ENCODE measurements at places on chromosomes 3 and 15. TPM values are rescaled to one million over a fixed set of nuclear protein-coding genes. Genes with fewer than 3 reads are reported as not detected.

Gene INTS14
- total RNA-seq: 40.2 TPM

- DNase-seq: no peak
Measured at GRCh38 chr3:66661628-66662027, 160.8 kb upstream of the LRIG1 start.

GRCh38 chr3:9422712-9423424 lies 25.5 kb downstream of the SETD5 start:
- DNase-seq: peak; percentile 93

DNA sequence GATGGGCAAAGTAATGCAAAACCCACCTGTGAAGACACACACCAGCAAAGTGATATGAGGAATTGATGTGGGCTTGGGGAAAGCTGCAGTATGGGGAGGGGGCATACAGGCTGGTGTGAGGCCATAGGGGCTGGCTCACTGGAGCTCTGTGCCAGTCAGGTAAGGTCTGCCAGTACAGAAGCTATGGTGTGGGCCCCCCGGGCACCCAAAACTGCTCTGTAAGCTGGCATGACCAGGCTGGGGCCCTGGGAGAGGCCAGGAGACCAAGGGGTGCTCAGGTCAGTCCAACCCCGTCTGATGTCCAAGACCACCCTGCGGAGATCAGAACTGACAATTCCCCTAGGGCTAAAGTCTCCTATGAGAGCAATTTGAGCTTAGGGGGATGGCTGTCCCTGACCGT lies 163.1 kb downstream of the KCNMB2 start:
- DNase-seq: no peak

- no peak for DNase-seq
Measured at GRCh38 chr3:158896729-158897128, 94.9 kb downstream of the MFSD1 start.

Gene NECTIN3
- total RNA-seq: 36.0 TPM

Gene WDR93
- total RNA-seq: not detected

DNA sequence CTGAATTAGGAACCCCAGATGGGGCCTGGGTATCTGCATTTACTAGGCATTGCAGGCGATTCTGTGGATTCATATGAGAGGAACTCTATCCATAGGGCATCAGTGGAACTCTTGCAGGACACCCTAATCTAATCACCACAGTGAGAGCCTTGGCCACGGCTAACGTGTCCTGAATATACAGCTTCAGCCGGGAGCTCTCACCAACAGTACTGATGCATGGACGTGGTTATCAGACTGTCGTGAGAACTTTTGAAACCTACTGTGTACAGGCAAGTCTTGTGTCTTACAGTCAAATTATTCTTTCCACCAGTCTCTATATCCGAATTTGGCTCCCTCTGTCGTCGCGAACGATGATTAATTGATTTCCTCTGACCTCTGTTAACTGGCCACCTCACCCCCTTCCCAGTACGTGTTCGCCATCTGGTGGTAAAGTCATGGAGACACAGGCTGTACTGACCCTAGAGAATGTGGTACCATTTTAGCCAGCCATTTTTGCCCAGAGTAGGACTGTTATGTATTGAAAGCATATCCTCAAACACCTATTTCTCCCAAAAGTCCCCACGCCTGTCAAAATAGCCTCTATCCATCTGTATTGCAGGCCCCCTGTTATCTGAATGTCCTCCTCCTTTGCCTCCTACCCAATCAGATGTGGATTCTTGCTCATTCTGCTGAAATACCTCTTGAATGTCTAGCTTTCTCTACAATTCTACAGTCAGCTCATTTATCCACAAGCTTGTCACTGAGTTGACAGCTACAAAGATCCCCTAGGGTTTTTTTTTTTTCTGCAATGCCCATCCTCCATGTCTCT lies 39.7 kb downstream of the GLDN start:
- DNase-seq: no peak

DNA sequence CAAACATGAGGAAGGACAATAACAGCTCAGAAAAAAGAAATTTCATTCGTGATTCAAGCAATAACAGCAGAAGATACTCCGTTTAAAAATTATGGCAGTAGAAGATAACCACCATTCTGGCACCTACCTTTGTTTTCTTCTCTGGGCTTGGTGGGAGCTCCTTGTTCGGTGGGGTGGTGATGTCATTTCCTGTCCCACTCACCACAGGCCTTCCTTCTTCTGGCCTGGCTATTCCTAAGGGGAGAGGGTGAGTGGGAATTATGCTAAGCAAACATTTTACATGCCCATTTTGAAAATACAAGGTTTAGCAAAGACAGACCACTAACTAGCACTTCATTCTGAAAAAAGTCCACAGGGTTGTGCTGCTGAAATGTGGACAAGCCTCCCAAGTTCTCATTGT lies 74.4 kb downstream of the DHX30 start:
- no peak for DNase-seq

DNA sequence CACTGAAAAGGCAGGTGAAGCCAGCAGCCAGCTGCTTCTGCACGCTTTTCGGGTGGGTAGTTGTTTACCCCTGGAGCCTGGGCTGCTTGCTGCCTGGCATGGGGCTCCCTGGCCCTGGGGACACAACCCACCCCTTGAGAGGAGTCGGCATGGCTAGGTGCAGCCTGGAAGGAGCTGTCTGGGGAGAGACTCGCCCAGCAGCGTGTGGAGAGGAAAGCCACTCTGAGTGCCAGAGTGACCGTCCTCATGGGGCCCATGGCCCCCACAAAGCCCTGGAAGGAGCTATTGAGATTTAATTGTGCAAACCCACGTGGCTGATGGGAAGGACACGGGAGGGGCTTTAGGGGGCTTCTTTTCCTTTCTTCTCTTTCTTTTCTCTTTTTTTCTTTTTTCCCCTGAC lies 137.5 kb downstream of the OPA1 start:
- DNase-seq: no peak

DNA sequence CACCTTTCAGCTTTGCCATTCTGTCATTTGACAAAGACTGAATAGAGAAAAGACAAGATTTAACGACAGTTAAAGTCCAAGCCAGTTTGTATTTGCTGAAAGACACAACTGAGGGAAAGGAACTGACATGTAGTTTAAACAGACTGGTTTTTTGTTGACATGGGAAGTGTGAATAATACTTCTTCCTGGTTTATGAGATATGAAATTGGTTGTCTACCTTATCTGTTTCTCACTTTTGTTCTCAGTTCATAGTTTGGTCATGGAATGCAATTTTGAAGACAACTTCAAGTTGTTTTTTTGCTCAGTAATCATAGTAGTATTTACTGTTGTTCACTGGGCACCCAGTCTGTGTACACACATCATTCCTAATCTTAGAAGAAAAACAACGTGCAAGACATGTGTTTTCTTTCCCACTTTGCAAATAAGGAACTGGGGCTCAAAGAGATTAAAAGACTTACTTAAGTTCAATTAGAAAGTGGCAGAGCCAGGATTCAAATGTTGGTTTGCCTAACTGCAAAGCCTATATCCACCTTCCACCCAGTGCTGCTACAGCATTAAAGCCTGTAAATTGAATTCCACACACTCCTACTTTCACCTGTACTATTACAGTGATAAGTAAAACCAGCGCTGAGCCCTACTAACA lies 103.5 kb downstream of the LPP start:
- no peak for DNase-seq

DNA sequence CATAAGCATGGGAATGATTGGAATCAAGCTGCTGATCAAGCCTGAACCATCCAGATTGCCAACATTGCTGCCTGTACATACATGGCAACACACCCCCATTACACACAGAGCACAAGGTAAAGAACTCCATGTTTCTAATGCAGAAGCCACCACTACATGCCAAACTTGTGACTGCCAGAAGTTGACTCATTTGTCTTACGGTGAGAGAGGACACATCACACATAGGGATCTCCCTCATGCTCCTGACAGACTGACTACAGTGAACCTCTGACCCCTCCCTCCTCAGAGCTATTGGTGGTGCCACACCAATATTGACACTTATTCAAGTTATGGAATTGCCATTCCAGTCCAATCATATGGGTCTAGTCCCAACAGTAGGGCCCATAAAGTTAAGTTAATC lies 42.3 kb downstream of the EFHB start:
- no peak for DNase-seq

Gene IL17RE
- total RNA-seq: 1.3 TPM

DNA sequence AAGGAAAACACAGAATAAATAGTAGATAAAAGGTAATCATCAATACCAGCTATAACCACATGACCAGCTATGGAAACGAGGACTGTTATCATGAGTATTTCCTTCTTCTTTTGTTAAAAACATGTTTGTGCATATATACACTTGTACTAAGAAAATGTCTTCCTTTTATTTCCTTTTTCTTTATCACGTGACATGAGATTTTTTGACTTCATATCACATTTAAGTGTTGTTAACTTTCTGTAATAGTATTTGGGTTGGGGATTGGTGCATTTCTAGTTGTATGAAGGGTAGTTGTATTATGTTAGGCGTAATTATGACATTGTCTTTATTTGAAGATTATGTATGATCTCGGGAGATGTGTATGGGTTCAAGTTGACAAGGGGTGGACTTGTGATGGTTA lies 278.5 kb upstream of the ZNF385D start:
- no peak for DNase-seq

GRCh38 chr3:194046995-194047645 lies 88.8 kb upstream of the HES1 start:
- no peak for DNase-seq

- DNase-seq: no peak
Measured at GRCh38 chr3:100265016-100265415, 4.2 kb downstream of the TBC1D23 start.

- no peak for DNase-seq
Measured at GRCh38 chr15:37586976-37587375, 347.5 kb upstream of the TMCO5A start.

DNA sequence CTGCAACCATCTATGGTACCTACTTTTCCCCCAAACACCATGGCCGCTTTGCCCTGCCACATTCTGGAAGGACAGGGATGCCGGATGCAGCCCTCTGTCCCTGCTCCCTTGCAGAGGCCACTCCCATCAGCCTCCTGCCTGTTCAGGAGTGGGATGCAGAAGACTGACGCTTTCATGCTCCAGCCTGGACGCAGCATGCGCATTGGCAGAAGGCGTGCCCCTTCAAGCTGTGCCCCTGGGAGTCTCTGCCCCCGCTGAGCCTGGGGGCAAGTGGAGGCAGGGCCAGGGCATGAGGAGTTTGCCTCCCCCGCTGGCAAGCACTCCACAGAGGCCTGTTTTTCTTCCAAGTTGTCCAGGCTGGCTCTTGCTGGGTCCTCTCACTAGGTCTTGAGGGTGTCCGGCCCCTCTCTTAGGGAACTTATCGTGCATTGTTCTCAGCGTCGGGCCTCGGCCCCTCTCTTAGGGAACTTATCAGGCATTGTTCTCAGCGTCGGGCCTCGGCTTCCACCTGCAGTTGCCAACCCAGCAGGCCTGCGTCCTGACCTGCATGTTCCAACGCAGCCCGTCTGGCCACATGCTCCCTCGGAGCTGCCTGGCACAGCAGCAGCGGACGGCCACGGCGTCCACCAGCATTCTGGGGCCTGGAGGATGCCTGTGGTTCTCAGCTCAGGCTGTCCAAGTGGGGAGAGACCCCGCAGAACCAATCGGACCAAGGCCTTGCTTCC lies 14.6 kb upstream of the SNRPA1 start:
- no peak for DNase-seq

DNA sequence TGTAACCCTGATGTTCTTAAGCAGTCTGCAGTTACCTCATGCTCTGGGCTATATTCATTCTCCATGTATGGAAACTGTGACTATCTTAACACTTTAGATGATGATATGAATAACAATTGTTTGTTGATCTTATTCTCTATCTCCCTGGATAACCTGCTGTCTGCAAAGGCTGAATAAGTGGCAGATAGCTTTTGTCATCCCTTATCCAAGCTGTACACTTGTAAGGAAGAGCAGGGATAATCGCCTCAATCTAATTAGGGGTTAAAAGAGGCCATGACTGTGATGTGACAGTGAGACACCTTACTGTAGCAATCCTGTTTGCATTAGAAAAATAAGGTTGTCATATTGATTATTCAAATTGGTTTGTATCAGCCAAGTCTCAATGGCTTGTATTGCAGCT lies 123.9 kb downstream of the RSRC1 start:
- no peak for DNase-seq

DNA sequence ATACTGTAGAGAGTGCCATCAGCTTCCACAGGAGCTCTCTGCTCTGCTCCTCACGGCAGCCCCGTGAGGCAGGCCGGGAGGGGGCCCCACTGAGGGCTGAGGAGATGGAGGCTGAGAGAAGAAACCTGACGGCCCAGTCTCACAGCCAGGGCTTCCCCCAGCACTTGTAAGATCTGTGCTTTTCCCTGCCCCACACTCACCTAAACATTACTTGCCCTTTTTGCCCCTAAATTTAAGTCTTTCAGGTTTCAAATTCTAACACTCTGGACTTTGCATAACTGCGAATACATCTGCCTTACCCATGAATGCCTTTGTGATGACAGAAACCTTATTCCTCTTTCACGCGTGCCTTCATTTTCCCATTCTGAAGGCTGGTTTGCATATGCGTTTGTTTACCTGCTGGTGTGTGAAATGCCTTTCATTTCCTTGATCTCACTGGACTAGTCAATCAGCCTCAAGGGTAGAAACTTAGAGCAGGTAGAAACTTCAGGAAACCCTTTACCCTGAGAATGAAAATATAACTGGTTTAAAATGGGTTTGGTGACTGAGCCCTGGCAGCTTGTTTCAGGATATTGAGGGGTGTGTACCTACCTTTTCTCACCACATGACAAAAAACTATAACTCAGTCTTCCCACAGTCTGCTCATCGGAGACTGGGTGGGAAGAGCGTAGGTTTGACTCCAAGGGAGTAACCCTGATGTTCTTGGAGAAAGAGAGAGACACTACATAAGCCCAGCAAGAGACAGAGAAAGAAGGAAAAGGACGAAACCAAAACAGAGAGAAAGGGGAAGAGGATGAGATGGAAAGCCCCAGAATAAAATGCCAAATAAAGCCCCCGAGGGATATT lies 20.1 kb downstream of the SLC12A8 start:
- no peak for DNase-seq

DNA sequence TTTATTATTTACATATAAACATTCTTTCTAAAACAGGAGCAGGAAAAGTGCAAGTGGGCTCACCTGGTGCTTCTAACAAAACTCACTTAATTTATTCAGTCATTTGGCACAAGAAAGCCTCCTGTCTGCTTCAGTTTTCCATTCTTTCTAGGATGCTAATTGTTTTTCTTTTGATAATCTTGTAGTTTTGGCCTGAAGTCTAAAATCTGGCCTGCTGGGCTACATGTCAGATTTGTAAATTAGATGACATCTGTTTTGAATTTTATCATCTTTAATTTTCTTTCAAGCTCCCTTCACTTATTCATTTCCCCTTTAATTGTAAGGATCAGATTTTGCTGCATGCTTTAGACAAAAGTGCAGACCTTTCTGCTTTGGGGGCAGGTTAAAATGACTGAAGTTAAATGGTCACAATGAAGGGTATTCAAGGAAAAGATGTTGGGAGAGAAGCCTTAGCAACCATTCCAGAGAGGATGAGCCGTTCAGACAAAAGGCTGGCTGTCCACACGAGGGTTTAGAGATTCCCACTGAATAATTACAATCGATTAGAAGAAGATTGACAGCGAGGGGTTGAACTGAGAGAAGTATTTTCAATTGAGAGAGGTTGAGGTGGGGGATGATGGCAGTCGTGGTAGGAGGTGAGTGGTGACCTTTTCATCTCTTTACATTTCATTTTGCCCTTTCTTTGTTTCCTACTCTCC lies 59.9 kb upstream of the PTX3 start:
- DNase-seq: no peak

Gene LAMB2
- 1,071 TPM for total RNA-seq

Gene CYP11A1
- not detected for total RNA-seq

- no peak for DNase-seq
Measured at GRCh38 chr3:45088543-45089358, 57.4 kb downstream of the CDCP1 start.
